Fibroblast of skin of abdomen (primary cell): ENCODE measurements at places on chromosomes 12 and 14.

GRCh38 chr12:44500423-44500822, 375.7 kb downstream of the NELL2 start:
- DNase-seq: no peak

DNA sequence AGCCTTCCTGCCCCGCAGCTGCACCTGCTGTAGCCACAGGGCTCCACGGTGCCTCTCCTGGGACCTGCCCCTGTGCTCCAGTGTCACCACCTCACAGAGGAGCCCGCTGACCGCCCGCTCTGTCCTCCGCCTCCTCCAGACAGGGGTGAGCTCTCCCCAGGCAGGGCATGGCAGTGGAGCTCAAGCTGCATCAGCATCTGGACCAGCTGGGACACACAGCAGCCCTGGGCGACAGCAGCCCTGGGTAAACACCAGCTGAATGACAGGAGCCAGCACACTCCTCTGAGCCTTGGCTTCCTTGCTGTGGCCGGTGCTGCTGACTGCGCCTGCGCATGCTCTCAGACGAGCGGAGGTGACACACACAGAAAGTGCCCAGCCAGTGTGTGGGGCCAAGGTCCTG, 22.0 kb downstream of the CHGA start:
- no peak for DNase-seq

DNA sequence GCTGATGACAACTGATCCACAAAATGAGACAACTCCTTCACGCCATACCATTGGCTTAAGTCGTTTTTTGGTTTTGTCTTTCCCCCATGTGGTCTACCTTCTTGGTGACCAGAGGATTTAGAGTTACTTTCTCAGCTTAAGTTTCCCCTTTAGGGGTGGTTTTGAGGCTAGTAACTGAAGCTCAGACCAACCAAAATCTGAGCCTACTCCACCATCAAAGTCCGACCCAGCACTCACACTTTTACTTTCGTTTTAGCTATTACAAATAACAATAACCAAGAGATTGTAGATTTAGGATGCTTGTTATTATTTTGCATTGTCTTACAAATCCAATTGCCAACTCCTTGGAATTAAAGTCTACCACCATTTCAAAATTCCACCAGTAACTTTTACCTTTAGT, 130.6 kb upstream of the MDM1 start:
- DNase-seq: no peak

- no peak for DNase-seq
These were observed 11.4 kb downstream of the DLGAP5 start for GRCh38 chr14:55180006-55180405.
